ENCODE measurements at places on chromosomes 6 and 20. TPM values are rescaled to one million over a fixed set of nuclear protein-coding genes. Genes with fewer than 3 reads are reported as not detected.

Gene BTN1A1
- polyA plus RNA-seq = not detected

GRCh38 chr6:12235341-12235740 lies 54.8 kb upstream of the EDN1 start:
- no peak overlapping the region for H3K4me3 ChIP-seq
- H3K4me1 ChIP-seq = peaks cover 16% of the 10 kb centered on the region
- no peaks in the 10 kb centered on the region for H3K36me3 ChIP-seq
- H3K27ac ChIP-seq = no peak overlapping the region

- DNase-seq = peak; percentile 47
- no peaks in the 10 kb centered on the region for H3K36me3 ChIP-seq
- peak overlapping the region; percentile 88 for H3K4me3 ChIP-seq
- peak overlapping the region; percentile 70 for H3K27ac ChIP-seq
Measured at GRCh38 chr6:98946879-98947410, 801 bp downstream of the FBXL4 start.

DNA sequence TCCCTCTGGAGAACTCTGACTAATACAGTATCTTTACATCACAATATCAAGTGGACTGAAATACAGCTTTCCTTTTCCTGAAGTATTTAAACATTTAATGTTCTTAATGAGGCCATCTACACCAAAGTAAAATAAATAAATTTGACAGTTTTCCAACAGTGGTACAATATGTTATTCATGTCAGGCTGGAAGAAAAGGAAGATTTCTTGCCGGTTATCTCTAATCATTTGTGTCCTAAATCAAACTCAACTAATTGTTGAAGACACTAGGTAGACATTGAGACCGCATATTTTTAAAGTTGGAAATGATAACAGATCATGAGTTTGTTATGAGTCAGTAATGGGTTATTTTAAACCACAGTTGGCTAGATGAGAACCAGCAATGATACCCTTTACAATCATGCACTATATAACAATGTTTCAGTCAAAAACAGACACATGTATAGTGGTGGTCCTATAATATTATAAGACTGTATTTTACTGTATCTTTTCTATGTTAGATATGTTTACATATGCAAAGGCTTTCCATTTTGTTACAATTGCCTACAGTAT lies 241.6 kb downstream of the LMBRD1 start:
- no peaks in the 10 kb centered on the region for H3K4me1 ChIP-seq
- DNase-seq = no peak
- no peaks in the 10 kb centered on the region for H3K36me3 ChIP-seq
- no peak overlapping the region for H3K4me3 ChIP-seq
- no peak overlapping the region for H3K27ac ChIP-seq

DNA sequence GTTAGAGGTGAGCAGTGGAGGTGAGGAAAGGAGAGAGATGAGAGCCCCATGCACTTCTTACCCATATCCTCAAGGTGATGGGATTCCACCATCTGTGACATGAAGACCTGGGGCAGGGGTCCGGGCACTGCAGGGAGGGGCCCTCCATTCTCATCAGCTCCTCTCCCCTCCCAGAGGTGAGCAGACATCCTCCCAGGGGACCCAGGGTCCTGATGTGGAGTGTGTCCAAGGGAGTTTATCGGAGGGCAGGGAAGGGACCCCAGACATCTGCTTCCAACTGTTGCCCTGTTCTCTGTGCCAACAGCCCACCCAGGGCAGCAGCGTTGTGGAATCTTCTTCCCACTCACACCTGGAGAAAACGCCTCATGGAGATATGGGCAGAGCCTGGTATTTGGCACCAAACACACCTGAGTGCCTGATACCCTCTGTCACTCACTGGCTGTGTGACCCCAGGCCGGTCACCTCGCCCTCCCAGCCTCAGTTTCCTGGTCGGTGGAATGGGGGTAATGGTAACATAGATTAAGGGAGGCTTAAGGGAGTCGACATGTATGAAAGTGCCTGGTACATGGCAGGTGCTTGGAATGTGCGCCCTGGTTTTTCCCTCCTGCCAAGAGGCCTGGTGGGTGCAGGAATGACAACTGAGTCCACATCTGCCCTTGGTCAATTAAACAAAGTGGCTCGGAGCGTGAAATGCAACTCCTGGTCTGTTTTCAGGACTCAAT lies 227.9 kb downstream of the PREX1 start:
- no peak overlapping the region for H3K27ac ChIP-seq
- no peaks in the 10 kb centered on the region for H3K36me3 ChIP-seq
- no peak for DNase-seq

DNA sequence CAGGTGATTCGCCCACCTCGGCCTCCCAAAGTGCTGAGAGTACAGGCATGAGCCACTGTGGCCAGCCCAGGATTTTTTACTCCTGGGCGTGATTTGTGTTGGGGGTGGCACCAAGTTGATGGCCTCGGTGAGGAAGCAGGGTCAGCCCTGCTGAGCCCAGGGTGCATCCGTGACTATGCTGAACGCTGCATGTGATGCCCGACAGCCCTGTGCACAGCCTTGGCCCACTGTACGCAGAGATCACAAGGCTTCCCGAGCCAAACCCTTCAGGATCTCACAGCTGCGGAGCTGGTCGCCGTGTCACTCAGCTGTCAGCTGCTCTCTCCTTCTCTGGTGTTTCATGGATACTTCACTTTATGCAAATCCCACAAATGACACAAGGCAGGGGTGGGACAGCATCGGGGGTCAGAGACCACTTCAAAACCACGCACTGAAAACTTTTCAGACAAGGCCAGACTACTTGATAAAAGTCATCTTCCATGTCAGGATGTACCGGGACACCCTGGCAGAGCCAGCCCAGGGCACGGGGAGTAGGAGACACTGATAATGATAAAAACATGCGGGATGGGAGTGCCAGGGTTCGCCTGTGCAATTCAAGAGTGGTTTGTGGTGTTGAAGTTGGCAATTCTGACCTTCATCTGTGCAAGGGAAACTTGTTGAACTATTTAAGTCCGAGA lies 31.2 kb upstream of the RPS6KA2 start:
- H3K36me3 ChIP-seq = no peaks in the 10 kb centered on the region
- H3K4me3 ChIP-seq = no peak overlapping the region
- H3K27ac ChIP-seq = no peak overlapping the region
- H3K27me3 ChIP-seq = no peaks in the 10 kb centered on the region
- DNase-seq = no peak

Gene UNC93A
- polyA plus RNA-seq = not detected

DNA sequence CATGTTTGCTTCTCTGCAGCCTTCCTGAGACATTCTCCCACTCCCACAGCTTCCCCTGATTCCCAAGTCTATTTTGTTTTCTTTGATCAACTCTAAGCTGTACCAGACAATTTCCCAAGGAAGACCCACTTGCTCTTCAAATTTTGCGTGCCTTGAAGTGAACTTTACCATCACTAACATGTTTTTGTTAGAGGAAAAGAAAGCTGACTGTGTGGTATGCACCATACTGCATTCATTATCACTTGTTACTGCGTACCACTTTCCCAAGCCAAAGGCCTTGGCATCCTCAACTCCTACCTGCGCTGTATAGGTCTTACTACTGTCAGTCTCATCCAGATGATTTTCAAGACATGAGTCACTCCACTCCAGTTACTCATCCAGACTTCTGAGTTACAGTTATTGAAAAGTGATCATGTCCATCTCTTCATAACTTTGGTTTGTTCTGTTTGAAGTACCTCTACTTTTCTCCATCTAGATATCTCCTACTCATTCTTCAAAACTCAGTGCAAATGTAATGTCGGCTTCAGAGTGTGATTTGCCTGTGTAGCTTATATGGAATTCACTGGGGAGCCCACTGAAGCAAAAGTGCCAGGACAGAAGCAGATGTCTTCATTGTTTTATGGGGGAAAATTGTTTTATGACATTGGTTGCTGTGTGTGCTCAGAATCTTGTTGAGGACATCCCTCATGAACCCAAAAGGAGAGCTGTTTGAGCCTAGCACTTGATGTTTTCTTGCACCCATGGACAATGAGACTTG lies 5.2 kb downstream of the RPS12 start:
- peaks cover 21% of the 10 kb centered on the region for H3K36me3 ChIP-seq
- H3K4me1 ChIP-seq = peaks cover 18% of the 10 kb centered on the region
- H3K27me3 ChIP-seq = no peaks in the 10 kb centered on the region
- peak overlapping the region; percentile 10 for H3K27ac ChIP-seq
- no peak overlapping the region for H3K4me3 ChIP-seq

DNA sequence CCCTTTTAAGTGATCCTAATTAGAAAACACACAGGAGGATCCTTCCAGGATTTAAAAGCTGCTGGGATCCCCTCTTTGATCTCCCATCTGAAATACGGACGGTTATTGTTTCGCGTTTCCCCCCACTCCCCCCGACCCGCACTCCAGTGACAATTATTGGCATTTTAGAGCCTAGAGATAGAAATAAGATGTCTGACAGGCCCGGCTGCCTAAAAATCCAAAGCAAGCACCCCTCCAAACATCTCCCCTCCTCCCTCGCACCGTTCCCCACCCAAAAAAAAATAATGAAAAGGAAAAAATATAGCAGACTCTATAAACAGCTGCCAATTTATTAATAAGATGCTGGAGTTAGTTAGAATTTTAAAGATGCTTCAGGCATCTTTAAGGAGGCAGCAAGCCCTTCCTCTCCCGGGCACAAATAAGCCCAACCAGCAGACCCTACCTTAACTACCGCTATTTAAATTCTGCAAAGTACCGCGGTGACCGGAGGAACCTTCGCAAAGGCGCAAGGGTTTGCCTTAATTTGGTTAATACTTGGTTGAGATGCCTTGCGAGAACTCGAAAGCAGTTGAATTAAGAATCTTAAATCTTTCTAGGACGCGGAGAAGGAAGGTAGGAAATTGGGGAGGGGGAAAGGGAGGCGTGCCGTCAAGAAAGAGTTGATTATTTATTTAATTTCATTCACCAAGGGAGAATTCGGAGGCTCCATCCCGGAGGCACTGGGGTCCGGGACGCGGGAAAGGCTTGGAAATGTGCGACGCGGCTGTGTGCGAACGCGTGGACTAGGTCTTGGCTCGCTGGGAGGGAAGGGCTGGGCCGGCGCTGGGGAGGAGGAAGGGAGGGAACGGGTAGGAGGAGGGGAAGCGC lies 1.5 kb upstream of the ISM1 start:
- H3K27ac ChIP-seq = no peak overlapping the region
- peaks cover 18% of the 10 kb centered on the region for H3K4me1 ChIP-seq
- peak overlapping the region; percentile 66 for H3K4me3 ChIP-seq

Gene CRISP2
- not detected for polyA plus RNA-seq

GRCh38 chr6:46849361-46849690 lies 56.1 kb downstream of the MEP1A start:
- H3K36me3 ChIP-seq = no peaks in the 10 kb centered on the region
- H3K27me3 ChIP-seq = no peaks in the 10 kb centered on the region
- no peak for DNase-seq
- no peak overlapping the region for H3K4me3 ChIP-seq
- no peak overlapping the region for H3K27ac ChIP-seq
- no peaks in the 10 kb centered on the region for H3K4me1 ChIP-seq

GRCh38 chr20:15927893-15928650 lies 645.2 kb downstream of the KIF16B start:
- no peak for DNase-seq
- no peaks in the 10 kb centered on the region for H3K27me3 ChIP-seq
- no peak overlapping the region for H3K27ac ChIP-seq

DNA sequence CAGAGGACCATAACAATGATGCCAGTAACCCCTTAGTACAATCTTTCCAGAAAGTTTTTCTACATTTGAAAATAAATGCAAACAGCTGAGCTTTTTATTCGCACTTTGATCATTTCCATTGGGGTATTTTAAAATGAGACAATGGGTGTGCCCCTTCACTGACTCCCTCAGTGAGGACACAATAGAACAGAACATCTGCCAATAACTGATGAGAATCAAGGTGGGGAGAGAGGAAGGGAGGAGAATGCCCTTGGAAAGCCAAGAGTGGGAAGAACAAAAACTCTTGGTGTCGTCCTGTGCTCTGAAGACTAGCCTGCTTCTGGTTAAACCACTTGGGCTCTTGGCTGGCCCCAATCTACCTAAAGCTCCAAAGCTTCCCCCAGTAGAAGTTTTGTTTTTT lies 66.0 kb downstream of the KIF13A start:
- H3K27me3 ChIP-seq = no peaks in the 10 kb centered on the region
- no peak overlapping the region for H3K27ac ChIP-seq
- no peak for DNase-seq
- H3K4me1 ChIP-seq = no peaks in the 10 kb centered on the region
- no peaks in the 10 kb centered on the region for H3K36me3 ChIP-seq
- no peak overlapping the region for H3K4me3 ChIP-seq

DNA sequence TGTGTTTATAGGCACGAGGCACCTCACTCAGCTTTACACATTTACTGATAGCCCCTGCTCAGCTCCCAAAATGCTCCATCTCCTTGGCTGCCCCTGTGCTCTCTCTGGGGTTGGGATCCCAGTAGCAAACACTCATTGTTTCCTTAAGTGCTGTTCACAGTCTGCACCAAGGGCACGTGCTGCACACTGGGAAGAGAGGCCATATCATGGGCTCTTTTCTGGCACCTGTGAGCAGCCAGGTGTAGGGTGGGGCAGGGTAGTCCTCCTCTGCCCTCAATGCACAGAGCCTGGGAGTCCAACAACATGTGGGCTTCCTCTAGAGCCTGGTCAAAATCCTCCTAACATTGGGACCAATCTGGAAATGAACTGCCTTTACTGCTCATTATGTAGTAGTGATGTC lies 67.9 kb downstream of the BANF2 start:
- no peaks in the 10 kb centered on the region for H3K4me1 ChIP-seq
- no peaks in the 10 kb centered on the region for H3K36me3 ChIP-seq
- DNase-seq = no peak
- H3K27ac ChIP-seq = no peak overlapping the region
- no peak overlapping the region for H3K4me3 ChIP-seq
- H3K27me3 ChIP-seq = no peaks in the 10 kb centered on the region

- no peaks in the 10 kb centered on the region for H3K27me3 ChIP-seq
- no peak overlapping the region for H3K4me3 ChIP-seq
- H3K36me3 ChIP-seq = no peaks in the 10 kb centered on the region
- H3K27ac ChIP-seq = no peak overlapping the region
- H3K4me1 ChIP-seq = no peaks in the 10 kb centered on the region
- DNase-seq = no peak
Measured at GRCh38 chr6:127111526-127111925, 6.9 kb upstream of the RSPO3 start.

DNA sequence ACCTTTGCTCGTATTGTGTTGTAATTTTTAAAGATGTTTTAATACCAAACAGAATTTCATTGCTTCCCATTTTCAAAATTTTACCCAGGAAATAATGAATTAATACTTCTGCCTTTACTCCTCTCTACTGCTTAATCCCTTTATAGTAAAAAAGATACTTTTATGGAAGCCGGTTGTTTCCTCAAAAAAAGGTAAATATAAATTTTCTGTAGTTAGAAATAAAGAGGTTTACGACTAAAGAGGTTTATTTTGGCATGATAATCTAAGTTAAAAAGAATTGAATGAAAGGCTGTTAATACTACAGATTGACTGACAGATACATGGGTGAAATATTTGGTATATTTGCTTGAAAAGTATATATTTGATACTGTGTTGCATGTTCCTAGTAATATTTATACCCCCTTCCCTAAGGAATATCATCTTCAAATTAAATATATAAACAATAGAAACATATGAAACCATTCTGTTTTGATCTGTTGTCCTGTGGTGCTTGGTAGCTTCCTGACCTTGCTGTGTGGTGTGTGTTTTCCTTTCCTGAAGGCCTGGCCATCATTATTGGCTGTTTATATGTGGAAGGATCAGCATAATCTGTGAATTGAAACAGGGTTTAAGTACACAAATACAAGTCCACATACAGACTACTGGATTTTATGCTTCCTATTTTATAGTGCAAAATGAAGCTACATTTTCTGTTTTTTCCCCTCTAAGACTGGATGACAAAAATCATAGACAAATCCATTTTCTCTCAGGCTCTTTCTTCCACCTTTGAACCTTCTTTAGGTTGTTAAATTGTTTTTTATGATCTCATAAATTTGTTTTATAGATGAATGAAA lies 2.3 kb downstream of the LIN28B start:
- H3K4me3 ChIP-seq = no peak overlapping the region
- H3K4me1 ChIP-seq = no peaks in the 10 kb centered on the region
- no peaks in the 10 kb centered on the region for H3K36me3 ChIP-seq
- DNase-seq = no peak

Measured in naive thymus-derived CD4-positive, alpha-beta T cell (primary cell).